Putamen (tissue), 1 donor: ENCODE measurements at places on chromosomes 3 and 15.

- no peak for DNase-seq
These were observed 1.3 kb upstream of the ATP2B2 start for GRCh38 chr3:10506696-10507095.

DNA sequence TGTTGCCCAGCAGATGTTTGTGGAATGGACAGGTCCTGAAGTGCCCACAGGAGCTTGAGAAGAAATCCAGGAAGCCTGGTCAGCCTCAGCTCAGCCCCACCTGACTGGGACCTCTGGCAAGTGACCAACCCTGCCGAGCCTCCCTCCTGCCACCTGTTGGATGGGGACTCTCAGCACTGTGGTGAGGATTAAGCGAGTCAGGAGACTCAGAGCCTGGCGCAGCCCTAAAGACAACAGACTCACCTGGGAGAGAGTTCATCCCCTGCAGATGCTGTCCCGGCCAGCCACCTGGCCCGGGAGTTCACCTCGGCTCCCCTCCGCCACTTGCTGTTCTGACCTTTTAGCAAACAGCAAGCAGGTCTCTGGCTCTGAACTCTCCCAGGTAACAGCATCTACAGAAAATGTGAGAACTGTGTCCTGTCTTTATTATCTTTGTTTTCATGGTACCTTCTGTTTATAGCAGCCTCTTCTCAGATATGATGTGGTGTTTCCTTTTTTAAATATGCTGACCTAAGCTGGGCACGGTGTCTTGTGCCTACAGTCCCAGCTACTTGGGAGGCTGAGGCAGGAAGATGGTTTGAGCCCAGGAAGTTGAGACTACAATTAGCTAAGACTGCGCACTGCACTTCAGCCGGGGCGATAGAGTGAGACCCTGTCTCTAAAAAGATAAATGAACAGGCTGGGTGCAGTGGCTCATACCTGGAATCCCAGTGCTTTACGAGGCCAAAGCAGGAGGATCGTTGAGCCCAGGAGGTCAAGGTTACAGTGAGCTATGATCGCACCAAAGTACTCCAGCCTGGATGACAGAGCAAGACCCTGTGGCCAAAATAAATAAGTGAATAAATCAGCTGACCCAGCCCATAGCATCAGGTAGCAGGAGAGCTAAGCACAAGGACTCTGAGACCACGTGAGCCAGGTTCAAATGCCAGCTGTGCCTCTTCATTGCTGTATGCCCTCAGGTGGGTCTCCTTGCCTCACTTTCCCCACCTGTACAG lies 32.4 kb upstream of the SLC6A6 start:
- DNase-seq = no peak

DNA sequence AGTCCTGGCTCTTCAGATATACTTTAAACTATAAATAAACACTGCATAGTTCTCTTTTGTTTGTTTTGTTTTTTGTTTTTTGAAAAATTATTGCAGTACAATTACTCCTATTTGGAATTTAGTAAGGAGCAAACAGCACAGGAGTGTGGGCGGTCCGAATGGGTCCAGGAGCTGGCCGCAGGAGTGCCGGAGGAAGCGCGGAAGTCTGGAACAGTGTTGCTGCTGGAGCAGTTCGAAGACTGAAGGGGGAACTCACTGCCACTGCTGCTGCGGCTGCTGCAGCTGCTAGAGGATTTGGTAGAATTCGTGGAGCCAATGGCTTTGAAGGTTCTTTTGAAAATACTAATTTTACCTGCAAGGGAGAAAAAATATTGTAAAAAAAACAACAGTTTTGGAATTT lies 329.9 kb downstream of the ZNF385D start:
- DNase-seq = no peak

DNA sequence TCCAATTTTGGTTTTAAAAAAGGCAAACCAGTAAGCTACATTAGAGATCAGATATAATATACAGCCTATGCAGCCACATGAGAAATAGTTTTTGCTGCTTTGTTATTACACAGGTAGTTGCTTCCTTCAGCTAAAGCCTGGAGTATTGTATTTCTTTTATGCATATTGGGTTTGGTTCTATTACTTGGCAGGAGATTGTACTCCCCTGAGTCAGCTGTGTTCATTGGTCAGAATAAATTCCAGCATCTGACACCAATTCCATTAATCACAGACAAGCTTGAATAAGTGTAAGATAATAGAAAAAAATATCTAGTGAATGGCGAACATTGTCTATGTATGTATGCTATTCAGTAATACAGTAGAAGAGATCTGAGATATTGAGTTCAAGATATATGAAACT lies 26.1 kb upstream of the ZCWPW2 start:
- DNase-seq = no peak

DNA sequence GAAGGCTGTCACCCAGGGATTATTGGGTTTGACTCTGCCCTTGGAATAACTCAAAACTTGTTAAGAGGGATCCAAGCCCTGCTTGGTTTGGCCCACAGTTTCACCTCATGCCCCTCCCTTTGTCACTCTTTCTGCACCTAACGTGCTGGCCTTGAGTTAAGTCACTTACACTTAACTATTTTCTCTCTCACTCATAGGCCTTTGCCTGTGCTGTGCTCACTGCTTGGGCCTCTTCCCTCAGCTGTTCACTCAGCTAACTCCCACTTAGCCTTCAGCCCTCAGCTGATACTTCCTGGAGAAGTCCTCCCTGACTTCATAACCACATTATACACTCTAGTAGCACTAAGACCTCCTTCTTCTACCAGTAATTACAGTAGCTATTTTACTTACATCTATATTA lies 133.3 kb downstream of the CMSS1 start:
- DNase-seq = no peak

GRCh38 chr15:89412905-89413411 lies 78.3 kb upstream of the POLG start:
- DNase-seq = no peak

- DNase-seq = no peak
These were observed 34.6 kb downstream of the ROPN1B start for GRCh38 chr3:126003447-126004190.

DNA sequence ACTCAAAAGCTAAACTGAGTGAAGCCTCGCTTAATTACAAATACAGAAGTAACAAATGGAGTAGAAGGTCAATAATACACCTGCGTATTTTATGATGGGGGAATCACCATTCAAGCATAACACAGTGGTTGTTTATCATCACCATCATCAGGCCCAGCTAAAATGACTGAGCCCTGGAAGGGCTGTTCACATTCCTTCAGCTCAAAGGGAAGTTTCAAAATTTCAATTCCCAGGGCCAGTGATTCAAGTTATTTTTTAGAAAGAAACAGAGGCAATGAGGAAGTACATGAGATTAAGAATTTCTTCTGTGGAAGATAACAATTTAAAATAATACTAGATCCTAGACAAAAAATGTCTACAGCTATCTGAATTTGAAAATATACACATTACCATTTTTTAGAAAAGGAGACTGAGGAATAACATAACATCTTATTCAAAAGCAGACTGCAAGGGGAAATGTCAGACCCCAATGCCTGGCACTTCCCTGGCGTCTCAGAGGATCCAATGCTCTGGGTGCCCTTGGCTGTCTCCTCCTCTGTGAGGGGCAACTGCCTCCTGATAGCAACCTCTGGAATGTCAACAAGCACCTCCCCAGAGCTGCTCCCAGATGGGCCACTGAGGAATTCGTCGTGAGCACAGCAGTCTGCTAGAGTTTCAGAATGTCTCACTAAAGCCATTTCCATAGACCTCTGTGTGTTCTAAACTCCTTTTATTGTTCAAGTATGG lies 22.8 kb downstream of the EHD4 start:
- DNase-seq = no peak

DNA sequence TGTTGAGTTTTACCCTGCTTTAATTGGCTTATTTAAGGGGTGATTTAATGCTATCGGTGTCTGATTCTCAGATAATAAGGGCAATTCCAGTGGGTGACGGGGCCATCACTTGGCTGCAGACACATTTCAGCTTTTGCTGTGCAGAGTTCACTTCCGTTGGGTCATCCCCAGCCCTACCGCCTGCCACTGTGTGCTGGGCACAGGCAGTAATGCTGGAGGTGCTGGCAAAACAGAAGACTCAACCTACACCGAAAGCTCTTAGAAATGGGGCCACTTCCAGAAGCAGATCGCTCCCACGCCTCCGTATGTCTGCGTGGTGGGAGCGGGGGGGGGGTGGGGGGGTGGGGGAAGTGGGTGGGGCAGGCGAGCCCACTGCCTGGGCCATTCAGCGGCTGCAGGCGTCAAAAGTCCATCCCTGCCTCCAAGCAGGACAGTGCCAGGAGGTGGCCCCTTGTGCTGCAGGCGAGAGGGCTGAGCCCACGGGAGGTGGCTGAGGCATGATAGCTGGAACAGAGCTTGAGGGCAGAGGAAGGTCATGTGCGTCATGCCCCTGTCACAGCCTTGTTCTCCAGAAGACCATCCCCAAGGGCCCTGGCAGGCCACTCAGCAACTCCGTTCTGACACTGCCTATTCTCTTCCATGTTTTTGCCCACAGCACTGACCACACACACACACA lies 128.3 kb downstream of the ATP10A start:
- DNase-seq = no peak

DNA sequence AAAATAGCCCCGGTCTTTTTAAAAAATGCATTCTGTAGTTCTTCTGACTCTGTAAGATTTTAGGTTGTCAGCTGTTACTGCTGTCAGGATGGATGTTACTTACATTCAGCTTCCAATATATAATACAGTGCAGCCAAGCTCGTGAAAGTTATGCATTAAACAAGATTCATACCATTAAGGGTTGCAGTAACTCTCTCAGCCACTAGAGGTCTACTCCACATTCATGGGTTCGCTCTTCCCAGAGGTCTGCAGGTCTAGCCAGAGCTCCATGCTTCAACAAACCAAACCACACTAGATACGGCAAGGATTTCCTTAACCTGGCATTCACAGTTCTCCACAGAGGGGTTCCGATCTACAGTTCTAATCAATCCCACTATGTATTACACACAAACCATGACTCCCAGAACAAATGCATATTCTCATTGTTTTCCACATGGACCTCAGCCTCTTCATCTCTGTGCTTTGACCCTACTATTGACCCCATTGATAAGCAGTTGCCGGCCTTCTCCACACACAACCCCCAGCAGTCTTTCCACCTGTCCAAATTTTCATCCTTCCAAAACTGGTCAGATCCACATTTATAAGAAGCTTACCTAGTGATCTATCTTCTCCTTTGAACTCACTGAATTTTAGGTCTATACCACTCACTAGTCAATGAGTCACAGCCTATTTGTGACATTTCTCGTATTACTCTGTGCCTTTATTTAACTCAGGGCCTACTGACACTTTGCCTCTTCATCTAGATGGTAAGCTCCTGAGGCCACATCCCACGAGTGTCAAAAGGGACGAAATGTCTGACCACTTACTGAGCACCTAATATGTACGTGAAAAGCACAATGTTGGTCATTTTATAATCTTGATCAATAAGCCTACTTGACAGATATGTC lies 33.7 kb downstream of the RORA start:
- DNase-seq = no peak

GRCh38 chr3:111967651-111968274 lies 11.1 kb upstream of the ABHD10 start:
- peak; percentile 67 for DNase-seq

GRCh38 chr3:37392957-37393356 lies 218.6 kb upstream of the LRRFIP2 start:
- no peak for DNase-seq

- no peak for DNase-seq
These were observed 78.1 kb upstream of the CGNL1 start for GRCh38 chr15:57298204-57298603.

GRCh38 chr15:54660356-54660755 lies 536.4 kb downstream of the RSL24D1 start:
- no peak for DNase-seq

GRCh38 chr3:193488741-193489140 lies 66.0 kb downstream of the ATP13A4 start:
- no peak for DNase-seq

- DNase-seq = no peak
These were observed 2.6 kb downstream of the ITIH4 start for GRCh38 chr3:52827866-52828376.

- DNase-seq = no peak
These were observed 520 bp downstream of the ZNF654 start for GRCh38 chr3:88059380-88060170.

- no peak for DNase-seq
These were observed 43.0 kb upstream of the HEG1 start for GRCh38 chr3:125098611-125099291.

GRCh38 chr3:195865752-195866151 lies 42.6 kb downstream of the TNK2 start:
- no peak for DNase-seq

GRCh38 chr3:186519021-186519658 lies 25.0 kb downstream of the CRYGS start:
- DNase-seq = no peak

DNA sequence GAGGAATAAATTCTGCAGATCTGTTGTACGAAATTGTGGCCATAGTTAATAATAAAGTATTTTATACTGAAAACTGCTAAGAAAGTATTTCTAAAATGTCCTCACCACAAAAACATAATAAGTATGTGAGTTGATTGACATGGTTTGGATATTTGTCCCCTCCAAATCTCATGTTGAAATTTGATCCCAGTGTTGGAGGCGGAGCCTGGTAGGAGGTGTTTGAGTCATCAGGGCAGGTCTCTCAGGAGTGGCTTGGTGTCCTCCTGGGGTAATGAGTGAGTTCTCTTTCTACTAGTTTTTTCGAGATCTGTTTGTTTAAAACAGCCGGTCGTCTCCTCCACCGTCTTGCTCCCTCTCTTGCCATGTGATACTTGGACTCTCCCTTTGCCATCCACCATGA lies 424.1 kb upstream of the KCNMB2 start:
- DNase-seq = no peak

DNA sequence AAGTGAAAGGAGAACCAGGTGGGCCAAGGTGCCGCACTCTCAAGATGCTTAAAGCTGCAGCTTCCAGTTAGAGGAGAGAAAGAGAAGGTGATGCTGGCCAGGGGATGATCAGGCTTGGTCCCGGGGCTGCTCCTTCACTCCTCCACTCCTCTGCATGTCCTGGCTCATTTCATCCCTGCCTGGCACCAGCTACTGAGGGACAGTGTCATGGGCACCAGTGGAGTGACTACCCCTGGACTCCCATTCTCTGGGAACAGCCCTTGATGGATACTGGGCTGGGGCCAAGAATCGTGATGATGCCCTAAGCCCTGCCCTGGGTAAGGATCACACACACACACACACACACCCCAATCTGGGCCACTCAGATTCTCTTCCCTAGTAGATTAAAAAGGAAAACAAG lies 243.7 kb downstream of the UACA start:
- DNase-seq = no peak

DNA sequence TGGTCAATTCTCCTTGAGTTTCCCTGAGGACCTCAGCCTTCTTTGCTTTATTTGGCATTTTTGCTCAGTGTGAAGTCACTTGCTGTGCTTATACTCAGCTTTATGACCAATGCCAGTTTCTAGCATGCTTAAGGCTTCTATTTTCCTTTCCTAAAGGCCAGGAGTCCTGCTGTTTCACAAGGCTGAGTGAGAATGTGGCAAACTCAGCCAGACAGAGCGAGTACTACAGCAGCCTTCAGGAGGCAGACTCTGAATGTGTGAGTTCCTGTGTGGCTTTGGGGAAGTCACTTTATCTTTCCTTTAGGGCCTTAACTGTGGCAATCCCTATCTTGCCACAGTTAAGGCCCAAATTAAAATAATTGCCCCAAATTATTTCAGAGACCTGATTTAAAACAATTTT lies 213.2 kb upstream of the MRPL3 start:
- no peak for DNase-seq

GRCh38 chr3:11928381-11928780 lies 75.8 kb upstream of the SYN2 start:
- no peak for DNase-seq

GRCh38 chr3:180630371-180630770 lies 28.4 kb downstream of the TTC14 start:
- no peak for DNase-seq
